ENCODE measurements at places on chromosomes 3 and 15. TPM values are rescaled to one million over a fixed set of nuclear protein-coding genes. Genes with fewer than 3 reads are reported as not detected.

DNA sequence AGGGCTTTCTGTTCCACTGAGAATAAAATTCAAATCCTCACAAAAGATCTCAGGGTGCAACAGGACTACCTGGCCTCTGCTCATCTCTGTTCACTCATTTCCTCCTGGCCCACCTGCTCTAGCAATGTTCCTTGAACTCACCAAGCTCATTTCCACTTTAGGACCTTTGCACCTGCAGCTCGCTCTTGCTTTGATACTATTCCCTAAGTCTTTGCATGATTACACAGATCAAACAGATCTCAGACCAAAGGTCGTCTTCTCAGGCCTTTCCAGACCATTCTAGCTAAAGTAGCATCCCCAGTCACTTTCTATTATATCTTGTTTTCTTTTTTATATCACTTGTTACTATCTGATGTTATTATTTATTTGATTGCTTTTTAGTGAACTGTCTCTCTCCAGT lies 54.7 kb downstream of the B3GNT5 start:
- DNase-seq: no peak

DNA sequence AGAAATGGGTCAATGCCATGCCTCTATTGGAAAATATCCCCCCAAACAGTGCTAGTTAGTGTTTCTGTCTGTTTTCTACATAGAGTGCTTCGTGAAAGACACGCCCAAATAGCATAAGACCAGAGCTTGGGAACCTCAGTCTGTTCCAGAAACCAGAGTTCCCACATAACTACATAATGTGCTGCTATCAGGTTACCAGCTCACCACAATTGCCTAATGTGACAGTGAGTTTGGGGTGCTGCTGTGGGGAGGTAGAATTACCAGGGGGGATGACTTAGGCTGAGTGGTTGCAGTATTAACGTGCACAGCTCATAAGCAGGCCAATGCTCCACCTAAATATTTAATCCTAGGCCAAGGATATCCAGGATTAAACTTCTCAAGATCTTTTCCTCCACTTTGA lies 39.2 kb downstream of the DUT start:
- no peak for DNase-seq

DNA sequence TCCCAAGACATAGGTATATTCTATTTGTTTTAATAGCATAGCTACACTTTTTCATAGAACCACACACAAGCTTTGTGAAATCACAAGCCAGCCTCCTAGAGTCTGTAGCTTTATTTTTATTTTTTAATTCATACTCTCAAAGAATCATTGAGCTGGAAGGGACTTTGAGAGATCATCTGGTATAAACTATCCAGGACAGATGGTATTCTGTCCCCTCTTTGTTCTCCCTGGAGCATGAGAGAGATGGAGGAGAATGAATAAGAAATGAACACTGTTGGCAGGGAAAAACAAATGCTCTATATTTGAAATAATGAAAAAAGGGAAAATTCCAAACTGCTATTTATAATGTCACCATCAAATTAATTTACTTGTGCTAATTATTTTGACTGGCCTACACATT lies 338.7 kb upstream of the IL12A start:
- no peak for DNase-seq

- no peak for DNase-seq
These were observed 52.3 kb downstream of the KBTBD12 start for GRCh38 chr3:127967316-127967715.

GRCh38 chr3:128239304-128239703 lies 86.0 kb downstream of the EEFSEC start:
- no peak for DNase-seq

The RYR3 gene
- not detected for total RNA-seq

The SPATA12 gene
- total RNA-seq: not detected

The CCR2 gene
- total RNA-seq: 1.4 TPM

DNA sequence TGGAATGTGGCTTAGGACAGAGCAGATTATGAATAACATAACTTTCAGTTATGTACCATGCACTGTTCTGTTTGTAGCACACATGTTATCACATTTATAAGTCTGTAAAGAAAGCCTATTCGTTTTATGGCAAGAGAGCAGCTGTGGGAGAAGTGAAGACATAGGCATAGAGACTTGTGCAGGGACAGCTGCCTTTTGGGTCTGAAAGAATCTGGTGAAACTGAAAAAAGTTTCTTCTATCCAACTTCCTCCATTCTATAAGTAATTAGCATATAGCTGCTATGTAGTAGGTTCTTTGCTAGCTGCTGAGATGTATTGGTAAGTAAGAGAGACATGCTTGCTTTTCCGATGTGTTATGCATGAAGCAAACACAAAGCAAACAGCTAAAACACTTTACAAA lies 1095.4 kb upstream of the CADM2 start:
- no peak for DNase-seq

The ZNF501 gene
- 2.5 TPM for total RNA-seq

DNA sequence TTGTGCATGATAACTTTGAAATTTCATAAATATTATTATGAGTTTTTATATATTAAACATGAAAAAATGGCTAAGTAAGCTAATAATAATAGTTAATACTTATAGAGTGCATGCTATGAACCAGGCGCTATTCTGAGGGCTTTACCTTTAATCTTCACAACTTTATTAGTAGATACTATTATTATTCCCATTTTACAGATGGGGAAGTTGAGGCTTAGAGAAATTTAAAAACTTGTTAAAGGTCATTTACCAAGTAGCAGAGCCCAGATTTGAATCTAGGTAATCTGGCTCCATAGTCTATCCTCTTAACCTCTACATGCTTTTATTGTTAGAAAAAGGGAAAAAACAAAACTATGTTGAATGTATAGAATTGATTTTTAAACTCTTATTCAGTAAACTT lies 60.4 kb downstream of the TRPC1 start:
- DNase-seq: no peak

- DNase-seq: no peak
These were observed 1.1 kb downstream of the CHD2 start for GRCh38 chr15:92901072-92901761.

DNA sequence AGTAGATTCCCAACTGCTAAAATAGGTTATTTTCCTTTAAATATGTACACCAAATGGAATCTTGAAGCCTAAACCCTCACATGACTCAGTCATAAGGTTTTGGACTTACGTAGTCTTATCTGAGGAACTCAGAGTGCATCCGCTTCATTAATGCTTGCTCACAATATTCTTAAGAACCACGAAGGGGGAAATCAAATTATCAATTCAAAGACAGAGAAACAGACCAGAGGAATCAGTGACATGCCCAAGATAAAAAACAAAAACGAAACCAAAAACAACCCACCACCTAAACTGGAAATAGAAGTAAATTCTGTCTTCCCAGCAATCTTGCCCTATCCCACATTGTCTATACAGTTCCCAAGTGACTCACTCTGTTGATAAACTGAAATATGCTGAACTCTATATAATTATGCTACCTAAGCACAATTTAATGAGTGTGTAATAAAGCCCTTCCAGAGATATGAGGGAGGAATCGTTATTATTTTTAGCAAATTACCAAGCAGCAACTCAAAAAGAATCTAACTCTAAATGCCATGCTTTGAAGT lies 135.4 kb upstream of the CBLB start:
- no peak for DNase-seq

The UBE2E2 gene
- total RNA-seq: 8.7 TPM

Data from activated T-cell treated with anti-CD3 and anti-CD28 coated beads, Interleukin-2, amount 50 U/mL, for 4 hours (primary cell).